Cortex of kidney (tissue), 1 donor: ENCODE measurements at places on chromosomes 2 and 18.

DNA sequence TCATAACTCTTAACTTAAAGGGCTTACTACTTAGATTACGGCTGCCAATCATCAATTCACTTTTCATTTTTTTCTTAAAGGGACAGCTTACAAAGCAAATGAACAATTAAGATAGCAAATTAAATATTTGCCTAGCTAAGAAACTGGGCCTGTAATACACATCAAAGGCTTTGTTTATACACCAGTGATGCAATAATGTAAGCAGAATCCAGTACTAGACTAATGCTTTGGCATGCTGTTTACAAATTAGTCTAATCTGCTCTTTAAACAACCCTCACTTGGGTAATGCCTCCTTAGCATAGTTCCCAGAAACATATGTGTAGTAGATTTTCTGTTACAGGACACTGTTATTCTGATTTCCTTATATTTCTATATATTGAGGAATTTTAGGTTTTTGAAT is 105.8 kb downstream of the ARHGAP28 start:
- DNase-seq: no peak

GRCh38 chr2:160812830-160813505 is 319.4 kb upstream of the RBMS1 start:
- no peak for DNase-seq

DNA sequence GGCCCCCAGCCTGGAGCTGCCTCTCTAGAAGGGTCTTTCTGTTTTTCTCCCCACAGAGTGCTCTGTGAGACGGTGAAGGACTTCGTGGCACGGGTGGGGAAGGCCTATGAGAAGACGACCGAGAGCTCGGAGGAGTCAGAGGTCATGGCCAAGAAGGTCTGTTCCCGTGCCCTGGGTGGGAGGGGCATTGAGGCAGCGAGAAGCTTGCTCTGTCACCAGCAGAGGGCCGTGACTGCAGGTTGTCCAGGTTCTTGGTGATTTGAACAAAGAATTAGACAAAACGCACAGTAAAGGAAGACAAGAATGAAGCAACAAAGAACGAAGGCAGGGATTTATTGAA is 93.9 kb downstream of the DGKD start:
- DNase-seq: no peak

GRCh38 chr18:46042571-46043123 is 29.4 kb downstream of the PSTPIP2 start:
- DNase-seq: no peak

DNA sequence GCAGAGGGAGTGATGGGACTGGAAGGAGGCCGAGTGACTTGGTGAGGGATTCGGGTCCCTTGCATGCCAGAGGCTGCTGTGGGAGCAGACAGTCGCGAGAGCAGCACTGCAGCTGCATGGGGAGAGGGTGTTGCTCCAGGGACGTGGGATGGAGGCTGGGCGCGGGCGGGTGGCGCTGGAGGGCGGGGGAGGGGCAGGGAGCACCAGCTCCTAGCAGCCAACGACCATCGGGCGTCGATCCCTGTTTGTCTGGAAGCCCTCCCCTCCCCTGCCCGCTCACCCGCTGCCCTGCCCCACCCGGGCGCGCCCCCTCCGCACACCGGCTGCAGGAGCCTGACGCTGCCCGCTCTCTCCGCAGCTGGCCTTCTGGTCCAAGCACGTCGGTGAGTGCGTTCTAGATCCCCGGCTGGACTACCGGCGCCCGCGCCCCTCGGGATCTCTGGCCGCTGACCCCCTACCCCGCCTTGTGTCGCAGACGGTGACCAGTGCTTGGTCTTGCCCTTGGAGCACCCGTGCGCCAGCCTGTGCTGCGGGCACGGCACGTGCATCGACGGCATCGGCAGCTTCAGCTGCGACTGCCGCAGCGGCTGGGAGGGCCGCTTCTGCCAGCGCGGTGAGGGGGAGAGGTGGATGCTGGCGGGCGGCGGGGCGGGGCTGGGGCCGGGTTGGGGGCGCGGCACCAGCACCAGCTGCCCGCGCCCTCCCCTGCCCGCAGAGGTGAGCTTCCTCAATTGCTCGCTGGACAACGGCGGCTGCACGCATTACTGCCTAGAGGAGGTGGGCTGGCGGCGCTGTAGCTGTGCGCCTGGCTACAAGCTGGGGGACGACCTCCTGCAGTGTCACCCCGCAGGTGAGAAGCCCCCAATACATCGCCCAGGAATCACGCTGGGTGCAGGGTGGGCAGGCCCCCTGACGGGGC is 4.6 kb downstream of the PROC start:
- no peak for DNase-seq

DNA sequence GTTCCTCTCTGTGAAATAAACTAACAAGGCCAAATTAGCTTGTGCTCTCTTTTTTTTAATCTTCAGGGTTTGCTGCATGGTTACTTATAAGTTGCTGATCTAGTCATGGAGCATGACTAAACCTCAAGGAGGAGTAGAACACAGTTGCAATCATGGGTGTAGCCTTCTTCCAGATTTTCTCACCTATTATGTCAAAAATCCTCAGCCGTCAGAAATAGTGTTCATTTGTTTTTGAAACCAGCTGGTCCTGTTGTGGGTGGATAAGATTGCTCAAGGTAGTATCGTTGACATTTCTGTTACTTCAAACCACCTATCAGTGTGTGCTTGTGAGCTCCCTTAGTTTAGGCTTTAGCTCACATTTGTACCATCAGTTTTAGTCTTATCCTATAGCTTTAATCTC is 11.2 kb downstream of the RELCH start:
- DNase-seq: no peak

DNA sequence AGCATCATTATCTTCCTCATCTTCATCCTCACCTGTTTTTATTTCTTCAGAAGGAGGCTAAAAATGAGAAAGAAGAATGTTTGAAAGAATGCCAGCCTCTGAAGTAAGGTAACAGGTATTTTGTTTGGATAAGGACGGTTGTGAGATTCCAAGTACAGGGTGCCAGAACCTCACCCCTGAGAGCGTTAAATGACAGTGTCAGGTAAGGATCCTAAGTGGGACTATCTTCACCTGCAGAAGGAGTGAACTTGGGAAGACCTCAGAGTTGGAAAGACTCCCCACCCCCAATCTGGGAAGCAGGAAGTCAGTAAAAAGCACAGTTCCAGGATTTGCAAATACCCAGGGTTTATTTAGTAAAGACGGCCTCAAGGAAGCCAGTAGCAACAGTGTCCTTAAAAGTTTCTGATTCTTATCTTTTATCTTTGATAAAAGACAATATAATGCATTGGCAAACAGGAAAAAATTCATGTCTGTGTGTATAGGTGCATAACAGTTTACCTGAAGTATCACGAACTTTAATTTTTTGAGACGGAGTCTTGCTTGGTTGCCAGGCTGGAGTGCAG is 52.3 kb downstream of the THOC1 start:
- DNase-seq: no peak

- DNase-seq: no peak
These were observed 81.5 kb downstream of the NCKAP5 start for GRCh38 chr2:133486771-133487191.

DNA sequence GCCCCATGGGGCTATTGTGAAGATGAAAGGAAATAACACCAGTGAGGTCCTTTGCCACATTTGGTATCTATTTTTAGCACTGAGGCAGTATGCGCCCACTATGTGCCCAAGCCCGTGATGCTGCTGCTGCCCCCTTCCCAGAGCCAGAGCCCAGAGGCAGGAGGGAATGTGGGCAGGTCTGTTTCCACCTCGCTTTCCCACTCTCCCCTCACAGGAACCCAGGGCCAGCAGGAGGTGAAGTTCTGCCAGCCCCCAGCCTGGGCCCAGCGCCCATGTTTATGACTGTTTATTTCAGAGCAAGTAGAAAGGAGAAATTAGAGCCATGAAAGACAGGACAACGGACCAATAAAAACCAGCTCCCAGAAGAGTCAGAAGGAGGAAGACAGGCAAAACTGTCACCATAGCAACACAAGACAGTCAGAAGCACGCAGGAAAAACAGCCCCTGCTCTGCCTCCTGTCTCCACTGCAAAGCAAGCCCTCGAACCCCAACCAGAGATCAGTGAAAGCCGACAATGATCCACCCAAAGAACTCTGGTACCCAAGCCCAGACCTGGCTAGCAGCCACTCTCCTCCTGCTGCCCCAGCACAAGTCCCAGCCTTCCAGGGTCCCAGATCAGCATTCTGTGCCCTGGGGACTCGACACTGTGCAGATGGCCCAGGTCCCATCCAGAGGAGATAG is 1.4 kb downstream of the CYRIA start:
- DNase-seq: no peak

GRCh38 chr18:45057955-45058600 is 377.4 kb downstream of the SETBP1 start:
- no peak for DNase-seq

DNA sequence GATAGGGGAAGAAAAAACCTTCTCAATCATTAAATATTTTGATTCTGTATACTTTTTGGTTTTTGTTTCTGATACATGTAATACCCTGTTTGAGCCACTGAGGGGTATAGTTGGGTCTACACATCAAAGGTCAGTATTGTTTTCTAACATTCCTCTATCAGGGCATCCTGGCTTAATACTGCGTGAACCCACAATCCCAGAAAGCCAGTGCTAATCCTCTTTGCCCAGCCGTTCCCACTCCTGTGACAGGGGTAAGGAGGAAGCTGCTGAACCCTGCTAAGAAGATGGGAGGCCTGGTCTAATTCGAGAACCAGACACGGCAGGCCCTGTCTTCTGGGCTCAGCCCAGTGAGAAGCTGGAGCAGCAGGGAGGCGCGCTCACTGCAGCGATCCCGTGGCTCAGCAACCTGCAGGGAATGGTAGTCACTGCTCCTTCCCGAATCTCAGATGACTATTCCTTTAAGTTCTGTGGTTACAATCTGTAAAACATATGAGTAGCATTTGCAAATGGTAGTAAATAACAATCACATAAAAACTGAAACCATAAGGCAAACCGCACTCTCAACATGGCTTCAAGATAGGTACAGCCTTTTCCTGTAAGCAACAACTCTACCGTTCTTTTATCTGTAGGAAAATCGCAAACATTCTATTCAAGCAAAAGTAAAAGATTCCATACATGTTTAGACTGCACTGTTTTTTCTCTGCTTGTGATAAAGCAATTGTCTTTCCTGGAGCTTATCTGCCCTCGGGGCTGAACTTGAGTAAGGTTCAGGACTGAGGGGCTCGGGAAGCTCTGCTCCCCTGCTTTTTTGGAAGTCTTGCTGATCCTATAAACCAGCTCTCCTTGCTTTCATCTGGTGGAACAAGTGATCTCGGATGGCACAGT is 87.0 kb downstream of the EPB41L3 start:
- DNase-seq: no peak
